HFFc6 (cell line): ENCODE measurements at places on chromosomes 3 and 15.

GRCh38 chr3:159852821-159853505, 135.7 kb upstream of the IL12A start:
- DNase-seq, result peak; percentile 27

- DNase-seq, result no peak
Observed at GRCh38 chr3:52835766-52836470, 1.1 kb upstream of the MUSTN1 start.

DNA sequence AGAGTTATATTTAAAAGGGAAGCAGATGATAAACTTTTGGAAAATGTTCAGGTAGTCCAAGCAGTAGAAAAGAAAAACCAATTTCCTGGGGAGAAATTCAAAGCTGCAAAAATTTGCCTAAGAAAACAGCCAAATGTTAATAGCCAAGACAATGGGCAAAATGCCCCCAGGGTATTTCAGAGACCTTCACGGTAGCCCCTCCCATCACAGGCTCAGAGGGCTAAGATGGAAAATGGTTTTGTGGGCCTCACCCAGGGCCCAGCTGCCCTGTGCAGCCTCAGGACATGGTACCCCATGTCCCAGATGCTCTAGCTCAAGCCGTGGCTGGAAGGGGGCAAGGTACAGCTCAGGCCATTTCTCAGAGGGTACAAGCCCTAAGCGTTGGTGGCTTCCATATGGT, 391.0 kb downstream of the ZIC4 start:
- no peak for DNase-seq

- no peak for DNase-seq
Observed at GRCh38 chr3:51874889-51875288, 512 bp downstream of the IQCF5 start.

GRCh38 chr15:49898575-49899283, 220.3 kb downstream of the ATP8B4 start:
- DNase-seq, result no peak

DNA sequence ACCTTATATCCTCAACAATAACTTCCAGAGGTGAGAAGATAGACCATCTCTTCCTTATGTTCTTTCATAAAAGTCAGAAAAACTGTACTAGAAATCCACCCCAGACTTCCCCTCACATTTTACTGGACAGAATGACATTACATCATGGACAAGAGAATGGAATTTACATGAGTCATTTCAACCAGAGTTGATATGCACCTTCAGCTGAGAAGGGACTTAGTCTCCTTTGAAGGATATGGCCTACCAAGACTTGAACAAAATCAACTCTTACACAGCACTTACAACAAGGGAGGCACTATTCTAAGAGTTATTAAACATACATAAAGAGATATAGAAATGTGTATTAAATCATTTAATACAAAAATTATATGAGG, 380.0 kb upstream of the DPH6 start:
- no peak for DNase-seq

DNA sequence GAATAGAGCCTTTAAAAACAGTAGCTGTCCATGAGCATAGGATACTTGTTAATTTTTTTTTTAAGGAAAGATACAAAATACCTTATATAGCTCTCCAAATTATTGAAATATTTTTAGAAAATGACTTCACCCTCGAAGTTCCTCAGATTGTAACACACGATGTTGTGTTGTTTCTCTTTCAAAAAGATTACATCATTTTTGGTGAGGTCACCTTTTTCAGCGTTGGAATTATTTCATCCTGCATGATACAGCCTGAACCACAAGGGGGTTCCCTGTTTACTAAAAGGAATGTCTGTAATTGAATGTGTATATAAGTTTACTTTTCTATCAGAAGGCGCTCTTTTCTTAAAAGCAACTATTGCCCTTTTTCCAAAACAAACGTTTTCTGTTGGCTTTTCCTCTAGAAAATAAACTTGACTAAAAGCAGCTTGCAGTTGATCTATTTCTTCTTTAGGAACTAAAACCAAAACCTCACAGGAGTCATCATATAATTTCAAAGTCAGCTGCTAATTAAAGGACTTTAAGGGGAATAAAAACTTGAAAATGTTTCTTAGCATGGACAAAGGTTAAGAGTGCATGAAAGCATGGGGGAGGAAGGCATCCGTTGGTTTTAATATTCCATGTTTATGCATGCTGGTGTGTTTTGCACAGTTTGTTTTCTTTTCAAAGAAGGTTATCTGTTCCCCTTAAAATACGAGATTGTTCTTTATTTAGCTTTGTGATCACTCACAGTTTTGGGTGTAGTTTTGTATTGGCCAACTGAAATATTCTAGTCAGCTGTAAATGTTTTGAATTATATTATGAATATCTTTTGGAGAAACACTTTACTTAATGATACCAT, 29.4 kb downstream of the LYSMD4 start:
- peak; percentile 88 for DNase-seq

GRCh38 chr3:22319446-22319845, 568.4 kb upstream of the ZNF385D start:
- no peak for DNase-seq

GRCh38 chr15:58407236-58407775, 24.5 kb upstream of the LIPC start:
- no peak for DNase-seq

- DNase-seq, result no peak
Observed at GRCh38 chr3:68004091-68004490, 349.7 kb upstream of the SUCLG2 start.

- DNase-seq, result no peak
Observed at GRCh38 chr15:73321496-73322450, 47.0 kb downstream of the HCN4 start.

DNA sequence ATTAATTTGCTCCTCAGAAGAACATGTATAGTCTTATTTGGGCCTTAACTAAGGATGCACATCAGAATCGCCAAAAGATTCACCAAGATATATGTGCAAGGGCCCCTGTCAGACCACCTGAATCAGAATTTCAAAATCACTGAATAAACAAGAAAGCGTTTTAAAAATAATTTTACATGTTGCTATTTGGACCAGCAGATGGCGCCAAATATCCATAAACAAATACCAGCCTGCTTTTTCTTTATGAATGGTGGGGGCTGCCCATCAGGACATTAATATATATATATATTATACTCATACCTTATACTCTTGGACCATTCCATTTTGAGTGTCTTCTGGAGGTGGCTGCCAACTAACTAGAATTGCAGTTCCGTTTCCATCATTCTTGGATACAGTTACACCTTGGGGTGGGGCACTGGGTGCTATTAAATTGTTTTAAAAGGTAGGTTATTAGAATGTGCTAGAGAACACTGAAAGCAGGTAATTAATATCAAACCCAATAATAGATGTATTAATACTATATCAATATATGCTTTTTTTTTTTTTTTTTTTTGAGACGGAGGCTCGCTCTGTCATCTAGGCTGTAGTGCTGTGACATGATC, 1108.3 kb downstream of the ROBO1 start:
- DNase-seq, result peak; percentile 23

- DNase-seq, result no peak
Observed at GRCh38 chr15:48981941-48982340, 18.2 kb upstream of the SHC4 start.

DNA sequence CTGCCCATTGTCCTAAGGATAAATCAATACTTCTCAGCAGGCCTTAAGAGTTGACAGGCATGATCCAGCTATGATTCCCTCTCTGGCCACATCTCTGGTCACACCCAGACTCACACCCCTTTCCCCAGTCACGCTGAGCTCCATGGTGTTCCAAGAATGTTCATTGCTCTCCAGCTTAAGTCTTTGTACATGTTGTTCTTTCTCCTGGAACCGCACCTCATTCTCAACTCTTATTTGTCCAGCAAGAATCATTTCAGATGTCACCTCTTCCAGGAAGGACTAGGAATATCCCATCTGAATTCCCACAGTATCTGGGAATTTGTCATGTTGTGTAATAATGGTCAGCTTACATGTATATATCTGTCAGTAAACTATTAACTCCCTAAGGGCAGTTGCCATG, 118.3 kb upstream of the GALNT15 start:
- no peak for DNase-seq

- DNase-seq, result no peak
Observed at GRCh38 chr3:82080261-82080660, 318.8 kb upstream of the GBE1 start.

- DNase-seq, result no peak
Observed at GRCh38 chr15:31387092-31387478, 60.5 kb downstream of the KLF13 start.

DNA sequence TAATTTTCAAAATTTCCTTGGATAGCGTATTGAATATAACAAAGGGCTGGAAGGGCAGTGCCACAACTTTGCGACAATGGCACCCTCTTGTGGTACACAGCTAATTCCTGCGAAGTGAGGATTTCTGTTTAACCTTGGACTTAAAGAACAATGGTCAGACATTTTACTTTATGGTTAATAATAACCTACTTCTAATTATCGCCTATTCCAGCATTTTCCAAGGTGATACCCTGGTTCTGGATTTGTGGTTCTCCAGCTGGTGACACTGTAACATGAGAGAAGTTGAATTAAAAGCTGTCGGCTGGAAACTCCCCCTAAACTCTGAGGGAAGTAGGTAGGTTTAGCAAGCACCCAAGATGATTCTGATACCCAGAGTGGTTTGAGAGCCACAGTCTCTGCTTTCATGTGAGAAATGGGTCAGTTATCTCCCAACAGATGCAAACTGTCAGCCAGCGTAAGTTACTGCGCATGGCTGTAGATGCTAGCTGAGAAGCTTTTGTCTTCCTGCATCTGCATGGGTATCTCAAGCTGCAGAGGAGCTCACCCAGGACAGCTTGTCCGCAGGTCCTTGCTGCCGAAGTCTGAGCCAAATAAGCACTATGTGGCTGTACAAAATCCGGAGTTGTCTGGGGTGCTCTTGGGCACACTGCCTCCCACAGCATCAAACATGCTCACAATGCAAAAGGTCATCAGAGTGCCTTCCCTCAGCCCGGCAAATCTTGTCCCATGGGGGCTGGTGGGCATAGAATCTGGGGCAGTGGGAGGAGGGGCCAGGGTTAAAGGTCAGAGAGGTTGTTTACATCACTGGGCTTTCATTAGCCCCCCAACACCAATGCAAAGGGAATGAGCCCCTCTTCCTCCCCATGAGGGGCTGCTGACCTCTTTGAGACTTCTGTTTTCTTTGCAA, 6.6 kb upstream of the CHSY1 start:
- DNase-seq, result peak; percentile 63

DNA sequence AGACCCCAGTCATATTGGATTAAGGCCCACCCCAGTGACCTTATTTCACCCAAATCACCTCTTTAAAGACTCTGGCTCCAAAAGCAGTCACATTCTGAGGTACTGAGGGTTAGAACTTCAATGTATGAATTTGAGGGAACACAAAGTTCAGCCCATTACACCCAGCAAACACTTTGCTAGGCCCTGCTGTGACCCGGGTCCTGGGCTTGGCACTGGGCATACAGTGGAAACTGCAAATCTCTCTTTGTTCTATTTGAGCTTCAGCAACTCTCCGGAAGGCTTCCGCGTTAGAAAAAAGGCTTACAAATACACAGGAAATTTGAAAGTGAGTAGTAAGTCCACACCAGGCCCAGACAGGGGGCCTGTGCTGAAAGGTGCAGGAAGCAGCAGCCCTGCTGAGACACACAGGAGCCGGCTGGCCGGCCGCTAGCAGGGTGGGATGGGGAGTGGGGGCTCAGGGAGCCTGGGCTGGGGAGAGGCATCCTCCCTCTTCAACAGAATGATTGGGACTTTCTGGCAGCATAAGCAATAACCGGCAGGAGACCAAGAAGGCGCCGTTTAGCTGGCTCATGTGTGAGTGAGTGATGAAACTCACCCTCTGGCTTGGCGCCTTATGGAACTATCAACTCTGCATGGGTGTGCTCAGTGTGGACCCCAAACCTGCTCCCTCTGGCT, 13.0 kb downstream of the LIPC start:
- no peak for DNase-seq

- no peak for DNase-seq
Observed at GRCh38 chr3:36494461-36495109, 114.3 kb downstream of the STAC start.

DNA sequence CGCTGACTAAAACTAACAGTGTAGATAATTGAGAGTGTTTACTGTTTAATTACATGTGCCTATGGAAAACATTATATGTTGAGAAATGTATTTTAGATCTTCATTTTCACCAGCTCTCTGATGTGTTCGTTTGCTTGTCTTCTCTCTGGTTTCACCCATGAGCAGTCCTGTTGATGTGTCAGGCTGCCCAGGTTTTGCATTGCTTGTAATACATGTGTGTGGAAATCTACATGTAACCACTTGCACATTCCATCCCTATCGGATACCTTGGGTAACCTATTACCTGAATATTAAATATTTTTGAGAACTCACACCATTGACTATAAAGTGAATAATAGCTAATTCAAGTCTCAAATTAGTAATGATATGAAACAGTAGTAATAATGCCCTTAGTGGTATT, 13.1 kb downstream of the PPP4R2 start:
- DNase-seq, result no peak

- DNase-seq, result no peak
Observed at GRCh38 chr15:66394472-66394871, 7.8 kb downstream of the MAP2K1 start.

GRCh38 chr15:70629735-70630273, 133.6 kb downstream of the UACA start:
- no peak for DNase-seq

GRCh38 chr3:10353661-10354360, 32.9 kb upstream of the SEC13 start:
- DNase-seq, result no peak

DNA sequence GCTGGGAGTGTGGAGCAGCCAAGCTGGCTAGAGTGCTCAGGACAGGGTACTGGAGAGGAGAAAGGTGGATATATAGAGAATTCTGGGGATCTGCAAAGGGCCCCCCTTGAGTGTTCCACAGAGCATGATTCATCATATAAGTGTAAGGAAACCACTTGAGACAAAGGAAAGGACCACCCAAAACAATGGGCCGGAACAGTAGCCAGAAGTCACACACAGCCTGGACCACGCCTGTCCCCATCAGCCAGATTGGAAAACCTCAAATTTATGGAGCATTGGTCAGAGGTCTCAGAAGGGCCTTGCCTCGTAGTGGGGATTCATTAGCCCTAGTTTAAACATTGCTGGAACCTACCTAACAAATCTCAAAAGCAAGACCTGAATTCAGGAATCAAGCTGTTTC, 4.9 kb upstream of the KNSTRN start:
- no peak for DNase-seq

DNA sequence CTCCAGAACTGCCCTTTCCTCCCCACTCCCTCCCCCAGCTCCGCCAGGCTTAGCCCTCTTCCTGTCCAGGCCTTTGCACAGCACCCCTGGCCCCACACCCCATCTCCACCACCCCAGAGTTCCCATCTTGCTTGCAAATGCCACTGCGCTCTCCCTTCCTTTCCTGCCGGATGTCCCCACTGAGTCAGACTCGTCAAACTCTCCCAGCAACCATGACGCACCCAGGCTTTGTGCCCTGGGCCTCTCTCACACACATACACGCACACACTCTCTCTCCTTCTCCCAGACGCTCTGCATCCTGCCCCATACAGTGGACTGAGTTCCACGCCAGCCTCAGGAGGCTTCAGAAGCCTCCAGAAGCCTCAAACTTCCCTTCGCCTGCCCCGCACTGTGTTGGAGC, 2.8 kb upstream of the CCDC9B start:
- peak; percentile 89 for DNase-seq

DNA sequence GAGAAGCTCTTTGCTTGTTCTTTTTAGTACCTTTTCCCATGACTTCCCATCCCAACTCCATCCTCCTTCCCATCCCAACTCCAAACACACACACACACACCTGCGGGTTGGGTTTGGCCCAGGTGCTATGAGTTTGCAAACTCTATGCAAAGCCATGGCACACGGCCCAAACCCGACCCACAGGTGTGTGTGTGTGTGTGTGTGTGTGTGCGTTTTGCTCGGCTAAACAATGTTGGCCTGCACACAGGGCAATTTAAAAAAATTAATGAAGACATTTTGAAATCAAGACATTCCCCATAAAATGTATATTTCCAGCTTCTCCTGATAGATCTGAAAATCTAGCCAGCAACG, 103.7 kb upstream of the TLE3 start:
- DNase-seq, result no peak
